ENCODE measurements at places on chromosomes 2 and 18.

DNA sequence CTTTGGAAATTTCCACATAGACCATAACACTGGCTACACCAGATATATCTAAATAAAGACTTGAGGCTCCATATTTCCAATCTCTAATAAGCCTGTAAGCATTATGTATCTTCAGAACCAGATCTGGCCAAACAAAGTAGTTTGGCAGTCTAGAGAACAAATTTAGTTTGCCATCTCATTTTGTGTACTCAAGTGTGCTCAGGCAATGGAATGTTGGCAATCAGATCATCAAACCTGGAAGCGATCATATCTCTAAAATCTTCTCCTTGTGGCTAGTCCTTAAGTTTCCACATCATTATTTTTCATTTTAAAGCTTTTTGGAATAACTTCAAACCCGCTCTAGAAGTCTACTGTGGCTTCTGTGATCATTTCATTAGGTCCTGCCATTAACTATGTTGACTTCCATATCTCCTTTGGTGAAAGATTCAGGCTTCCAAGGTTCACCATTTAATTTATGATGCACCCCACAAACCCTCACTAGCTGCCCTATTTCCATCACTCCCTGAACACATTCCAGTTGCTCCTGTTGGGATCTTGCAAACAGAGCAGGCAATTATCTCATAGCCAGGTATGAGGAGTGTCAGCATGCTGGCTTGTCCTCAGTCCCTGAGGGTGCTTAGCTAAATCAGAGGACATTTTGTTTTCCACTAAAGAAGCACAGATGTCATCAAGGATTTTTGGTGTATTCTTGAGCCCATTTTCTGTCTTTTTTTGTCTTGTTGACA lies 46.2 kb downstream of the WDR75 start:
- no peak for DNase-seq

DNA sequence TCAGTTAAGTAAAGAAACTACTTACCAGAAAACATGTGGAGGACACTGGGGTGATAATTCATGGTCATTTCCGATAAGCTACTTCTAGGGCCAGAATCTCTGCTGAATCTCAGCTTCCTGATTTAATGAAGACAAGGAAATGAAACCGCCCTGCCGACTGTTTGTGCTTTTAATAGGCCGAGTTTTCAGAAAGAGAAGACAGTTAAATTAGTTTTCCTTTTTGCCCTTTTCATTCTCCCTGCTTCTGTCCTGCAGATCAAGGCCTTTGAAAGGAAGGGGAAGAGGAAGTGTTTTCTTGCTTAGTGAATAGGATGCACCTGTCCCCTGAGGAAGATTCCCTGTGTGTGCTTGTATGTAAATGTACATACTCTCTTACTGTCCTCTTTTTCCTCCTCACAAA lies 126.6 kb downstream of the SH3RF3 start:
- DNase-seq: no peak

GRCh38 chr18:8507915-8508705 lies 101.1 kb upstream of the RAB12 start:
- DNase-seq: no peak

GRCh38 chr2:179226961-179227259 lies 37.7 kb downstream of the SESTD1 start:
- no peak for DNase-seq

DNA sequence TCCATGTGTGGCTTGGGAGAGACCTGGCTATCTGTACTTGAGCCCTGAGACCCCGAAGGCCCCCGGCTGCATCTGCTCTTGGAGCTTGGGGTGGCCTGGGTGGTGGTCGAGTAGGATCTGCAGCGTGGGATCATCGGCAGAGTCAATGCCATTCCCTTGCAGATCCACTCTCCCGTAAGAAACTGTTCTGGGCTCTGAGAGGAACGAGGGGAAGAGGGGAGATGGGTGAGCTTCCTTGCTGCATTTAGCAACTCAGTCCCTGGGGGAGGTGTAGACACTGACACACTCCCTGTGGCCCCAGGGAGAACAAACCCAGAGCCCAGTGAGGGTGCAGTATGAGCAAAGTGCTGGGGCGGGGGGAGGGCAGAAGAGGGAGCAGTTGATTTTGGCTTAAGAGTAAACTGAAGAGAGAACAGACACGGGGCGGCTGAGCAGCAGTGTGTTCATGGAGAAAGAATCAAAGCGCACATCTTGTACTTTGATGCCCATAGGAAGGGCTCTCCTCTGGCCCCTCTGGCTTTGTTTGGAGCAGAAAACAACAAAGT lies 8.5 kb downstream of the GREB1 start:
- DNase-seq: no peak

GRCh38 chr2:132589111-132589830 lies 80.7 kb downstream of the LYPD1 start:
- no peak for DNase-seq

GRCh38 chr2:29269765-29270109 lies 154.5 kb downstream of the CLIP4 start:
- no peak for DNase-seq

DNA sequence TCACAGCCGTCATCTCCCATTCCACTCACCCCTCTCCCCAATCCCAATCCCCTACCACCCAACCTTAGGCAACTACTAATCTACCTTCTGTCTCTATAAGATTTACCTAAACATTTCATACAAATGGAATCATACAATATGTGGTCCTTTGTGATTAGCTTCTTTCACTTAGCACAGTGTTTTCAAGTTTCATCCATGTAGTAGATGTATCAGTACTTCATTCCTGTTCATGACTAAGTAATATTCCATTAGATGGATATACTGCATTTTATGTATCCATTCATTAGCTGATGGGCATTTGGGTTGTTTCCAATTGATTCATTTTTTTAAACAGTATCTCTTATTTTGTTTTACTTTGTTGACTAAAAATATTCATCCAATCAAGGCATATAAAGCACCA lies 109.6 kb downstream of the CDH2 start:
- DNase-seq: no peak

- no peak for DNase-seq
Observed at GRCh38 chr2:43851011-43851980, 12.5 kb downstream of the ABCG8 start.

GRCh38 chr18:43917520-43917919 lies 640.2 kb upstream of the SYT4 start:
- DNase-seq: no peak

GRCh38 chr2:172066394-172066886 lies 18.9 kb upstream of the DLX1 start:
- DNase-seq: no peak

- no peak for DNase-seq
Observed at GRCh38 chr18:55550471-55550870, 37.5 kb downstream of the TCF4 start.

- DNase-seq: no peak
Observed at GRCh38 chr2:64657411-64657810, 3.7 kb upstream of the SERTAD2 start.

GRCh38 chr2:69830045-69830905 lies 815 bp downstream of the GMCL1 start:
- peak; percentile 56 for DNase-seq

- no peak for DNase-seq
Observed at GRCh38 chr2:106280722-106281446, 86.8 kb upstream of the UXS1 start.

GRCh38 chr2:200730960-200731359 lies 80.8 kb upstream of the BZW1 start:
- DNase-seq: no peak

DNA sequence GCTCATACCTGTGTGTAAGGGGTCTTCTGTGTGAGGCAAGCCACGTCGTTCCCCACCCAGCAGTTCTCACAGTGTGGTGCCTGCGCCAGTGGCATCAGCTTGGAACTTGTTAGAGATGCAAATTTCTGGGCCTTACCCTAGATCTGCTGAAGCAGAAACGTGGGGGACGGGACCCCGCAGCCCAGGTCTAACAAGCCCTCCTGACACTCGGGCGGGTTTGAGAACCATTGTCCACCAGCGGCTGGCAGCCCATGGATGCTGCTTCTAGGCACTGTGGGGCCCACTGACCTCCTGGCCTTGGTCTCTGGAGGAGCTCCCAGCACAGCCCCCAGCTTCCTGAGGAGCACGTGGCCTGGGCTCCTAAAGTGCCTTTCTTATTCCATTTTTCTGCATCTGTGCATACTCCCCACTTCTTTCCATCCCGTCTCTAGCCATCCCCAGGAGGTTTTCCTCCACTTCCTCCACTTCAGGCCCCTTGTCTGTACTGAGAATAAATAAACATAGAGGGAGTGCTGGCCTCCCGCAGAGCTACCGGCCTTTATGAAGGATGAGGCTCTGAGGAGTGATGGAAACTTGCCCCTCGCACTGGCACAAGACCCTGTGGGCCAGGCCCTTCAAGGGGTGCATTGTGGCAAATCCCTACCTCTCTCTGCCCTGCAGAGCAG lies 94.3 kb downstream of the GALR1 start:
- no peak for DNase-seq

- no peak for DNase-seq
Observed at GRCh38 chr2:32450851-32451250, 94.0 kb downstream of the BIRC6 start.

- no peak for DNase-seq
Observed at GRCh38 chr18:54774981-54775665, 53.2 kb upstream of the RAB27B start.

All from Caco-2 (cell line).